K562 (cell line): ENCODE measurements at places on chromosomes 12 and 14. TPM values are rescaled to one million over a fixed set of nuclear protein-coding genes. Genes with fewer than 3 reads are reported as not detected.

RGS6 gene
- not detected in 2 replicates for total RNA-seq

B4GALNT1 gene
- total RNA-seq, result 26.3 and 32.2 TPM in 2 replicates

CEP128 gene
- total RNA-seq, result 9.2 and 9.7 TPM in 2 replicates

CHGA gene
- total RNA-seq, result 0.20 TPM in 1 of 2 replicates, not detected in the other

PLD4 gene
- 0.24 TPM in 1 of 2 replicates, not detected in the other for total RNA-seq

CDC42BPB gene
- total RNA-seq, result 19.6 and 24.3 TPM in 2 replicates

ETFBKMT gene
- total RNA-seq, result 0.60 and 1.4 TPM in 2 replicates

CIROP gene
- total RNA-seq, result not detected in 2 replicates

NANOG gene
- total RNA-seq, result 0.04 and 0.38 TPM in 2 replicates

LRP1-AS gene
- total RNA-seq, result not detected in 2 replicates

ACOT6 gene
- not detected in 2 replicates for total RNA-seq

DNA sequence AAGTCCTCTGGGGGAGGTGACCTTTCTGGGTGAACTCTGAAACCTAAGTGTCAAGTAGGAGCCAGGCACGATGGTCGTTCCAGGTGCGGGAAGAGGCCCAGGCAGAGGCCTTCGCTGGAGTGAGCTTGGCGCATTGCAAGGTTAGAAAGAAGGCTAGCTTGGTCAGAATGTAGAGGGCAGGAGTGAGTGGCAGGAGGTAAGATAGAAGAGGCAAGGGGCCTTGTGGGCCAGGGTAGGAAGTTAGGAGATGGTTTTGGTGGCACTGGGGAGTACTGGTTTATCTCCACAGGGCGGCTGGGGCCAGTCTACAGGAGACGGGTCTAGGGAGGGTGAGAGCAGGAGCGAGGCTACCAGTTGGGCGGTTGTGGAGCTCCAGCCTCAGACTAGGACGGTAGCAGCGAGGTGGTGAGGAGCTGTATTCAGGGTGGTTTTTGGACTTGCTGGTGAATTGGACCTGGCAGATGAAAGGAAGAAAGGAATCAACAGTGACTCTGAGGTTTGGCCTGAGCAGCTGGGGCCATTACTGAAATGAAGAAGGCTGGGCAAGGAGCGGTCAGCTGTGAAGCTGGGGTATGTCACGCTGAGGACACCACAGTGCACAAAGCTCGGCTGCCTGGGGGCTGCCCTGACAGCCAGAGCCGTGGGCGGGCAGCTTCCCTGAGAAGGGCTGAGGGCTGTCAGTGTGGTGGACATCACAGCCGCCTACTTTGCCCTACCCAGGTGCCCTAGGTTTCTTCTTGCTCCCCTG is 9.0 kb downstream of the MLXIP start:
- DNase-seq, result no peak
- no peaks in the 10 kb centered on the region for H3K27me3 ChIP-seq
- peak overlapping the region; percentile 28; the same call in 1 of the 3 replicates for H3K27ac ChIP-seq
- H3K4me1 ChIP-seq, result peaks cover 33% of the 10 kb centered on the region
- peaks cover 89% of the 10 kb centered on the region for H3K36me3 ChIP-seq

GRCh38 chr14:36223558-36223957 is 47.0 kb upstream of the PTCSC3 start:
- no peak overlapping the region for H3K27ac ChIP-seq
- DNase-seq, result no peak
- no peaks in the 10 kb centered on the region for H3K36me3 ChIP-seq

DNA sequence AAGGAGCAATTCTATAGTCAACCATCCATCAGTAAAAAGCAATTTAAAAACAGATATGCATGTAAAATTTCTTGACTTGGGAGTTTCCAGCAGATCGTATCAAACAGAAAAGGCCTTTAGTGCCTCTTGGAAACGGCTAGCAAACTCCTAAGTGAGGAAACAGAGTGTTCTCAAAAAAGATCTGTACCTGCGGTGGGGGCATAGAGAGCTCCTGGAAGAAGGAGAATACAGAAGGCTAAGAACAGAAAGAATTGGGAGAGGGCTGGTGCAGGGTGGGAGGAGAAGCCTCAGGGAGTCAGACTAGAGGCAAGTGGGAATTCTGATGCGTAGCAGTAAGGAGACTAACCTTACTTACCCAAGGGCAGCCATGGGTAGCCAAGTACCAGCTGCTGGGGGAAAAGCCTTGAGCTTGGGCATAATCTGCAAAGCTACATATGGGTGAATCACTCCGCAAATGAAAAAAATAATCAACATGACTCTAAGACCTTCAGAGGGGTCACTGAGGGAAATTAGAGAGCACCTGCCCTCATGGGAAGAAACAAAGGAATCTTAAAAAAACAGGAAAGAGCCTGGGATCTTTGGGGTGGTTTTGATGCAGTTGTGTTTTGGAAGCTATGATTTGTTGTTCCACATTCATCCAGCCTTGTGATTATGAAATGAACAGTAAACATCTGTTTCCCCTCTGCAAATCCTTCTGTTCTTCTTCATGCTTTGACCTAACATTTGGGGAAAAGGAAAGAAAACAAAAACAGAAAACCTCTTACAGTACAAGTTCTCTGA is 10.4 kb downstream of the RHOJ start:
- H3K27me3 ChIP-seq, result no peaks in the 10 kb centered on the region
- no peak overlapping the region for H3K27ac ChIP-seq
- no peaks in the 10 kb centered on the region for H3K4me1 ChIP-seq

DNA sequence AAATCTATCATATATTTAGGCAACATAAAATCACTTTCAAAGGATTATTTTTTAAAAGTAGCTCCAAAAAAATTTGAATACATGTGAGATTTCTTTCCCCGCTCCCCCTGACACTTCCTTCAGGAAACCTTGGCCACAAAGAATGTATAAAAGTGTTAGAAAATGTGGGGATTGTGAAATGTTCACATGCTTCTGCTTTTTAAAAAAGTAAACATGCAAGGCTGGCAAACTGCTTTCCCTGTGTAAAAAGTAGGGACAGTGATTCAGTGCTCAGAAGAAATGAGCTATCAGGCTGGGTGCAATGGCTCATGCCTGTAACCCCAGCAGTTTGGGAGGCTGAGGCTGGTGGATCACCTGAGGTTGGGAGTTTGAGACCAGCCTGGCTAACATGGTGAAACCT is 26.6 kb downstream of the MBIP start:
- no peak overlapping the region for H3K4me3 ChIP-seq
- H3K27ac ChIP-seq, result no peak overlapping the region
- no peak for DNase-seq
- H3K27me3 ChIP-seq, result no peaks in the 10 kb centered on the region

DNA sequence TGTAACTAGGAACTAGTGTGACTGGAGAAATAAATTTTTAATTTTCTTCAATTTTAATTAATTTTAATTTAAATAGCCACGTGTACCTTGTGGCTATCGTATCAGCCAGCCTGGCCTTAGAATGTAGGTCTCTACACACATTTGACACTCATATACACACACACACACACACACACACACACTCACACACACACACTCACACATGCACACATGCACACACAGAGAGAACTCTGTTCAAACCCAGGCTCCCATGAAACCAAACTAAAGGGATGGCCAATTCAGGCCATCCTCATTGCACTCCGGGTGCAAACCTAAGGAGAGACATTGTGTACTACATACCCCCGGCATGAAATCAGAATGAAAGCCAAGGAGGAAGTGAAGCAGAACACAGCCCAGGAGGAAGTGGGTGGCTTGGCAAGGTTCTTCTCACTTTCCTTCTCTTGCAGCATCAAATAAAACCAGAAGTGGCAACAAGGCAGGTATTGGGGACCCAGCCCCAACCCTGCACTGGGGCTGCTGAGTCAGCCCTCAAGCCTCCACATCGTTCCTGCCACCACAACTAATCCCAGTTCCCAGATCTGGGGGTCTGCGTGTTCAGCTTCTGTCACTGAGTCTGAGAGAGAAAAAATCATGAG is 26.2 kb upstream of the CHPT1 start:
- no peaks in the 10 kb centered on the region for H3K27me3 ChIP-seq
- no peak overlapping the region for H3K4me3 ChIP-seq
- H3K27ac ChIP-seq, result no peak overlapping the region

GRCh38 chr12:95066091-95066855 is 7.1 kb downstream of the NR2C1 start:
- no peak overlapping the region for H3K4me3 ChIP-seq
- no peaks in the 10 kb centered on the region for H3K4me1 ChIP-seq
- DNase-seq, result no peak

GRCh38 chr14:103085106-103086091 is 1.4 kb downstream of the LBHD2 start:
- no peaks in the 10 kb centered on the region for H3K4me1 ChIP-seq
- H3K27me3 ChIP-seq, result no peaks in the 10 kb centered on the region; the same call in 2 of the 3 replicates
- no peak for DNase-seq
- H3K4me3 ChIP-seq, result no peak overlapping the region
- no peaks in the 10 kb centered on the region for H3K36me3 ChIP-seq

GRCh38 chr14:90489916-90490719 is 93.3 kb downstream of the CALM1 start:
- H3K4me1 ChIP-seq, result no peaks in the 10 kb centered on the region
- H3K36me3 ChIP-seq, result no peaks in the 10 kb centered on the region
- H3K27me3 ChIP-seq, result peaks cover 8% of the 10 kb centered on the region
- H3K4me3 ChIP-seq, result no peak overlapping the region
- peak; percentile 70 for DNase-seq
- H3K27ac ChIP-seq, result no peak overlapping the region

- DNase-seq, result no peak
- H3K4me1 ChIP-seq, result no peaks in the 10 kb centered on the region
- no peaks in the 10 kb centered on the region for H3K36me3 ChIP-seq
- no peaks in the 10 kb centered on the region for H3K27me3 ChIP-seq
- no peak overlapping the region for H3K27ac ChIP-seq
- no peak overlapping the region for H3K4me3 ChIP-seq
Observed at GRCh38 chr12:102871014-102871413, 46.0 kb downstream of the PAH start.

DNA sequence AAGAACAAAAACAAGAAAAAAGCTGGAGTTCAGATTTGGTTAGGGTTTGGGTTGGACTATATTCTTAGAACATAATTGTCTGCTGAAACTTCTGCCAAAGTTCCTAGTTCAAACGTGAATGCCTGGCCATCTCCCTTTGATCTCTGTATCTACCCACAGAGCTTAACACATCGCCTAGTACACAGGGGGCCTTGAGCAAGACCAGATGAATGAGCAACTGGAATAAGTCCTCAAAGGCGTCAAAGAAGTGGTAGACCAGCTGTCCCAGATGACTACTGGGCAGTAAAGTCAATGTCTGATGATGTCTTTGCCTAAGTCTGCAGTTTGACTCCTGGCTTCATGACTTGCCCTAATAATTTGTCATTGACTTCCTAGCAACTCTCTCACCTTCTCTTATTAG is 13.9 kb upstream of the STAB2 start:
- peaks cover 3% of the 10 kb centered on the region; the same call in 1 of the 2 replicates for H3K27me3 ChIP-seq
- no peak overlapping the region for H3K4me3 ChIP-seq
- no peak overlapping the region for H3K27ac ChIP-seq
- H3K36me3 ChIP-seq, result no peaks in the 10 kb centered on the region

DNA sequence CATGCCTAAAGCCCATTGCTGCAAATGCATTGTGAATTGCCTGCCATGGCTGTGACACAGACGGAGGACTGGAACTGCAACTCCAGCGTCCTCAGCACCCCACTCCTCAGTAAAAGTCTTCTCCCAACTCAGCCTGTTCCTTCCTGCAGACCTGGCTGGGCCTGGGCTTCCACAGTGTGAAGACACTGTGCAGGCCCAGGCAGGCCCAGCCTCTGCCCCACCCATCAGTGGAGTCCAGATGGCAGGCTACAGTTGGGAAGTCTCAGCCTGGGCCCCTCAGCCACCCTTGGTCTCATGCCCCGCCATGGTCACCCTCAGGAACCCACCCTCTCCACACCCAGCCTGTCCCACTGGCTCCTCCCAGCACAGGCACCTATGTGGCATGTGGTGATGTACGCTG is 22.0 kb downstream of the VSX2 start:
- H3K4me1 ChIP-seq, result peaks cover 18% of the 10 kb centered on the region
- H3K27ac ChIP-seq, result no peak overlapping the region
- no peak overlapping the region for H3K4me3 ChIP-seq
- no peaks in the 10 kb centered on the region for H3K36me3 ChIP-seq
- peaks cover 9% of the 10 kb centered on the region; the same call in 2 of the 3 replicates for H3K27me3 ChIP-seq

- H3K27ac ChIP-seq, result peak overlapping the region; percentile 81
- peak overlapping the region; percentile 97 for H3K4me3 ChIP-seq
- peak; percentile 23 for DNase-seq
- no peaks in the 10 kb centered on the region for H3K27me3 ChIP-seq
- peaks cover 10% of the 10 kb centered on the region; the same call in 1 of the 3 replicates for H3K36me3 ChIP-seq
Observed at GRCh38 chr12:104458694-104459367, 2.1 kb downstream of the CHST11 start.

- peaks cover 3% of the 10 kb centered on the region; the same call in 2 of the 3 replicates for H3K36me3 ChIP-seq
- peaks cover 51% of the 10 kb centered on the region for H3K4me1 ChIP-seq
- DNase-seq, result peak; percentile 70
Observed at GRCh38 chr12:104578453-104578852, 121.7 kb downstream of the CHST11 start.

- peaks cover 16% of the 10 kb centered on the region; the same call in 2 of the 3 replicates for H3K36me3 ChIP-seq
- no peak overlapping the region for H3K4me3 ChIP-seq
- no peak for DNase-seq
- no peaks in the 10 kb centered on the region for H3K4me1 ChIP-seq
Observed at GRCh38 chr12:19482036-19482435, 42.7 kb downstream of the AEBP2 start.

DNA sequence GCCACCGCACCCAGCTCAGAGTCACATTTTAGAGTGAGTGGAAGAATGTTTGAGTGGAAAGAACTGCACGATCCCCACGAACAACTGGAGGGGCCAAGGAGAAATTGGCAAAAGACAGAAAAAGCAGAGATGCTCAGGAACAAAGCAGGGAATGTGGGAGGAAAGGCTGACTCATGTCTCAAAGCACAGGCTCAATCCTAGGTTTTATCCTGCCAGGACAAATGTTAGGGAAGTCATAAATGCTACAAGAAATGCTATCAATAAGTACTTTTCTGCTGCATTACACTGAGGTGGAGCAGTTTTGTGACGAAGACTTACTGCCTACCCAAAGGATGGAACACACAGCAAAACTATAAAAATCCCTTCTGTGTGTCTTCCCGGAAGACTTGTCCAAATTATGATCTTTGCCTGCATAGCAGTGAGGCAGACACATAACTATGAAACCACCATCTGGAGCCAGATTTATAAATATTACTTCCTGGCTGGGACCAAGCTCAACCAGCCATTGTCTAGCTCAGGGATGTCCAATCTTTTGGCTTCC is 26.7 kb downstream of the NIN start:
- no peaks in the 10 kb centered on the region for H3K4me1 ChIP-seq
- H3K36me3 ChIP-seq, result no peaks in the 10 kb centered on the region
- H3K27me3 ChIP-seq, result no peaks in the 10 kb centered on the region

- peaks cover 23% of the 10 kb centered on the region; the same call in 2 of the 3 replicates for H3K4me1 ChIP-seq
- H3K4me3 ChIP-seq, result no peak overlapping the region
- H3K36me3 ChIP-seq, result peaks cover 22% of the 10 kb centered on the region; the same call in 2 of the 3 replicates
- peak overlapping the region; percentile 55; the same call in 1 of the 3 replicates for H3K27ac ChIP-seq
- no peaks in the 10 kb centered on the region for H3K27me3 ChIP-seq
- DNase-seq, result no peak
Observed at GRCh38 chr14:67641902-67642749, 22.4 kb downstream of the ARG2 start.

- no peak for DNase-seq
- H3K4me1 ChIP-seq, result no peaks in the 10 kb centered on the region
- H3K27me3 ChIP-seq, result peaks cover 43% of the 10 kb centered on the region
- no peak overlapping the region for H3K27ac ChIP-seq
- H3K4me3 ChIP-seq, result no peak overlapping the region
Observed at GRCh38 chr14:96783043-96783914, 13.9 kb upstream of the VRK1 start.
